ENCODE measurements at places on chromosomes 1 and 21. TPM values are rescaled to one million over a fixed set of nuclear protein-coding genes. Genes with fewer than 3 reads are reported as not detected.

DNA sequence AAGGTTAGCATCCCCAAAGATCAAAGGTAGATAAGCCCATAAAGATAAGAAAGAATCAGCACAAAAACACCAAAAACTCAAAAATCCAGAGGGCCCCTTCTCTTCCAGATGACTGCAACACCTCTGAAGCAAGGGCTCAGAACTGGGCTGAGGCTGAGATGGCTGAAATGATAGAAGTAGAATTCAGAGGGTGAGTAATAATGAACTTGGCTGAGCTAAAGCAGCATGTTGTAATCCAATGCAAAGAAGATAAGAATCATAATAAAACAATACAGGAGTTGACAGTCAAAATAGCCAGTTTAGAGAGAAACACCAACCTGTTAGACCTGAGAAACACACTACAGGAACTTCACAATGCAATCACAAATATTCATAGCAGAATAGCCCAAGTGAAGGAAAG lies 406.9 kb upstream of the CXADR start:
- no peak for DNase-seq

- DNase-seq = peak; percentile 38
Observed at GRCh38 chr21:33117101-33117888, 47.4 kb downstream of the OLIG1 start.

DNA sequence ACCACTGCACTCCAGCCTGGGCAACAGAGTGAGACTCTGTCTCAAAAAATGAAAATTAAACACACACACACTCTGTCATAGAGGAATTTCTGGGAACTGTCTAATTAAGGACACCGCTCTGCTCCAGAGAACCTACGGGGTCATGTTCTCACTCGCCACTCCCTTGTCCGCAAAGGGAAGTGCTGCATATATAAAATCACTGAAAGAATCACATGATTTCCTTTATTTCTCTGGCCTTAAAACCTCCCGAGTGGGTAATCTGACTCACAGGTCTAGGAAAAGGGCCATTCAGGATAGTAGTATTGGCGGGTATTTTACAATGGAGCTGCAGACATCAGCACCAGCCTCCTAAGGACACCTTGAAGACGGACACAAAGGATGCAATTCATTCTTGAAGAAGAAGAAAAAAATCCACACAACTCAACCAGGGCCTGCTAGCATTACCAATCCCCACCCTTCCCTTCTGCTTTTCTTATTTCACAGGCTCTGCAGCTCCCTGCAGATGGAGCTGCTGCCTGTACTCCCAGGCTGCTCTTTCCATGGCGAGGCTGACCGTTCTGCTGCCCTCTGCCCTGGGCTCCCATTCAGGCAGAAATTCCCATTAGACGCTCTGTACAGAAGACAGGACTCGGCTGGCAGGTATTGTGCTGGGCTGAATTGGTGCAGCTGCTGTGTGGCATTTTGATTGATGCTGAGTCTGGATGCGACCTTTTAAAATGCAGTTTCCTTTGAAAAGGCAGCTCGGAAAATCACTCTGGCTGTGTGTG lies 53.3 kb upstream of the FAM89A start:
- DNase-seq = no peak

DNA sequence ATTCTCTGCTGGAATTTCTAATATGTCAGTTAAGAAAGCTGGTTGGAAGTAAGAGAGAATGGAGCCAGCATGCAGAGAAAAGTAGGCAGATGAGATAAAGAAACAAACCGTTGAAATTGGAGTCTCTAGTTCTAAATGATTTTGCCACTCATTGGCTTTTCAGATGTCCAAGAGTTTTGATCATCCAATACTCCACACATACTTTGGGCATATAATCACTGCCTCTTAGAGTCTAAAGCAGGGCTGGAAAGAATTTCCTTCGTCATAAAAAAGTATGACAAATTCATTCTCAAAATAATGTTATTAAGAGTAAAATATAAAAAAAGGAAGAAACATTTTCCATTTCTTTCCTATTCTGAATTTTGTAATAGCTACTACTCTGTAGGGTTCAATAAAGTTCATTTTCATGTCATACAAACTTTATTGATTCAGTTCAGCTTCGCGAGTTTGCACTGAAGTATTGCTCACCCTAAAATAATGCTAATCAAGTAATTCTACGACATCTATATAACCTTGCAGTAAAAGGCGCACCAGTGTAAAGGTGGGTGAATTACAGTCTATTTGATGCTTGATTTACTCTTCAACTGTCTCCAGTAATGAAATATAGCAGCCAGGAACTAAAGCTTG lies 1556.6 kb downstream of the NCAM2 start:
- no peak for DNase-seq

DNA sequence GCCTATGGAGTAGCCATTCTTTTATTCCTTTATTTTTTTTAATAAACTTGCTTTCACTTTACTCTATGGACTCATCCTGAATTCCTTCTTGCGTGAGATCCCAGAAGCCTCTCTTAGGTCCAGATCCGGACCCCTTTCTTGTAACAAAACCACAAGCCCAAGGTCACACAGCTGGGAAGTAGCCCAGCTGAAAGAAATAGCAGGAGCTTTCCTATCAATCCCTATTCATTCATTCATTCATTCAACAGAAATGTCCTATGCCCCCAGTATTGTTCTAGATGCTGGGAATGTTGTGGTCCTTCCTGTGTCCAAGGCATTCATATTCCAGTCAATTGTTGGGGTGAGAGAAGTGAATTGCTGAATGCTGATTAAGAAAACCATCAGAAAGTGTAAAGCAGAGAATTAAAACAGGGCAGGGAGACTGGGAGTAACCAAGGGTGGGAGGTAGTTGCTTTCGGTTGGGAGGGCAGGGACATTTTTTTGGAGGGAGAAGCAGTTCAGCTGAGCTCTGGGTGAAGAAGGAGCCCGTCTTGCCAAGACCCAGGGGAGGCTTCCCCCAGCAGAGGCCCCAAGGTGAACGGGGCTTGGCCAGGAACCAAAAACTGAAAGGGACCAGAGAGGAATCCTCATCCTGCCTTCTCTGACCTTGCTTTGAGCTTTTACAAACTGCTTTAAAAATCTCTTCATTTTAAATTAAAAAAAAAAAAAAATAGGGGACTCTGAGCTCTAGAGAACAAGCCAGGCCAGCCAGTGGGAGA lies 10.8 kb downstream of the PLA2G2D start:
- DNase-seq = no peak

- DNase-seq = peak; percentile 94
Observed at GRCh38 chr1:6275826-6276782, 15.2 kb upstream of the GPR153 start.

GRCh38 chr1:234617986-234618736 lies 8.2 kb upstream of the IRF2BP2 start:
- DNase-seq = no peak

DNA sequence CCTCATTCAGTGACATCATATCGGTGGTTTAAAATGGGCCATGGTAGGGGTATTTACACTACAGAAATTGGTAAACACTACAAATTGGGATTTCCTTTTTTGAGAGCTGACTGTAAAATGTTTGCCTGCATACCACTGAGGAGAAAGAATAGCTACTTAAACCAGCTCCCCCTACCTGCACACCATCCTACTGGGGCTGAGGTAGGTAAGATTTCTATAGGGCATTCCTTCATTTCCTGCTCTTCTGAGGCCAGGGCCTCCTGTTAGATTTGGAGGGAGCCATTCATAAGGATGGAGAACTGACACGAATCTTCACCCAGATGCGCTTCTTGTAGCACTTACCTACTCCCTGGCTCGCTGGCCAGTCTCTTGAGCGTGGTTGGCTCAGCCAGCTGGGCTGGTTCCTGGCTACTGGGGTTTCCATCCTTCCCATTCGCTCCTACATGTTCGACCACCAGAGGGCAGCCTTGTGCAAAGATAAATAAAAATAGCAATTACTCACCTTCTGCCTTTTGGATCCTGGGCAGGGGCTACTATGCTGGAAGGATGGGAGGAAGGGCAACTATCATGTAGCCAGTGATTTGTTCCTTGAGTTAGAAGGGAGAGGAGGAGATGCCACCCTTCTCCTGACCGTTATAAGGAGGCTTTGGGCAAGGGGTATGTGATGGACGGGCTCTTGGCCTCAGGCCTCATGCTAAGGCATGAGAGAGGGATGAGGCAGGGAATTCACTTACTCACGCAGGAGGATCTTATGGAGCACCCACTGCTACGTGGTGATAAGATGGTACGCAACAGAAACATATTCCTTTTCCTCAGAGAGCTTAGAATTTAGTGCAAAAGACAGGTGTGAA lies 10.7 kb downstream of the OPTC start:
- DNase-seq = peak; percentile 92

Gene TNNT2
- total RNA-seq = not detected

Gene NBPF10
- 0.58 TPM for total RNA-seq

Gene NTNG1
- not detected for total RNA-seq

Gene B3GALT5
- 8.3 TPM for total RNA-seq

Gene LYPD8
- not detected for total RNA-seq

Gene STXBP3
- 106 TPM for total RNA-seq

Gene FCRL6
- total RNA-seq = not detected

Gene PGLYRP4
- total RNA-seq = not detected

Gene CDC73
- 75.9 TPM for total RNA-seq

Measured in stomach (tissue), 19 donors.